Stimulated activated CD8-positive, alpha-beta memory T cell treated with anti-CD3 and anti-CD28 coated beads, Interleukin-2, amount 100 ng/mL, for 1 hour (primary cell): ENCODE measurements at places on chromosomes 5 and 9.

GRCh38 chr5:61030163-61030482, 85.1 kb downstream of the NDUFAF2 start:
- no peak for DNase-seq

DNA sequence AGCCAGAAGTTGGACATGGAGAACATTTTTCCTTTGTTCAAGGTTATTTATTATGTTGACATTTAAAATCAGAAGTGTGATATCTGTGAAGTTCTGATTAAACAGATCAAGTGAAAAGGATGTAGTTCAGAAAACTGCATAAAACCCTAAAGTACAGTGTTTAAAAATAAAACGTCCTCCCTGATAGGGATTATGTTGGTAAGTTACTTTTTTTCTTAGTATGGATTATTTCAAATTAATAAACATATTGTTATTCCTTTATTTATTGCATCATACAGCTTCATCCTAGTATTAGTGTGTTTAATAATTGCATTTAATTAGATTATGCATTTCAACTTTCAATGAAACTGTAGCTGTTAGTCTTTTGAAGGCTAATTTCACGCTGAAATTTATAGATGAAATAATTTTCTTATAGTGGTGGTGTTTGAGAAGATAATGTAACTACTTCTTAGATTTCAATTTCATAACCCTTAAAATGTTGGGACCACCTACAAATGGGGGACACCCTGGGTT, 157.9 kb upstream of the DMRT1 start:
- no peak for DNase-seq

- DNase-seq: no peak
Measured at GRCh38 chr5:102638912-102639652, 116.0 kb upstream of the PAM start.

GRCh38 chr9:80994892-80995291, 694.5 kb downstream of the TLE1 start:
- no peak for DNase-seq
